ENCODE measurements at places on chromosomes 2 and 18.

DNA sequence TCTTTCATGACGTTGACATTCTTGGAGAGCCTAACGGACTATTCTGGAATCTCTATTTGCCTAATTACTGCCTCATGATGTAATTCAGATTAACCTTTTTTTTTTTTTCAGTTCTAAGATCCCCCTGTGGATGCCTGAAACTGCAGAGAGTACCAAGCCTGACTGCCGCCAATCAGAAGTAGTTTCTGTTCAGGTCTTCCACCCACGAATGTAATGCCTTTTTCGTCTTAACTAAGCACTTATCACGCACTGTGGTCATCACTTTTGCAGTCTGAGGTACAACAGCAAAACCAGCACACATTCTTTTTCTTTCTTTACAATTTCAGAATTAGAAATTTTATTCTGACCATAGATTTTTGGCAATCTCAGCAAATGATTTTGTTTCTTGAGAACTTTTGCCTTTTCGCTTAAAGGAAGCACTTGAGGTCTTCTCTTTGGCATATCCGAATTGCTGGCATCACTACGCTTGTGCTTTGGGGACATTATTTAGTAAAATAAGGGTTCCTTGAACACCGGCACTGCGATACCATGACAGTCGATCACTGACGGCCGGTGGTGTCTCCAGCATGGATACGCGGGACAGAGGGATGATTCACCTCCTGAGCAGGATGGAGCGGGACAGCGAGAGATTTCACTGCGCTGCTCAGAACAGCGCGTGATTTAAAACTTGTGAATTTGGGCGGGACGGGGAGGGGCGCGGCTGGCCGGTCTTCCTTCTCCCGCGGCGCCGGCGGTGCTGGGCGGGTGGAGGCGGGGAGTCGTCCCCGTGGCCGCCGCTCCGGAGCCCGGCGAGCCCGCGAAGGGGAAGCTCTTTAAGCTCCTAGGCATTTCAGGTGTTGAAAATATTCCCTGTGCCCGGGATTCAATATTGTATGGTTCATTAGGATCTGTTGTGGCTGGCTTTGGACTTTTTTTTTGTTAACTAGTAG lies 32.0 kb upstream of the GPR55 start:
- no peak for DNase-seq

DNA sequence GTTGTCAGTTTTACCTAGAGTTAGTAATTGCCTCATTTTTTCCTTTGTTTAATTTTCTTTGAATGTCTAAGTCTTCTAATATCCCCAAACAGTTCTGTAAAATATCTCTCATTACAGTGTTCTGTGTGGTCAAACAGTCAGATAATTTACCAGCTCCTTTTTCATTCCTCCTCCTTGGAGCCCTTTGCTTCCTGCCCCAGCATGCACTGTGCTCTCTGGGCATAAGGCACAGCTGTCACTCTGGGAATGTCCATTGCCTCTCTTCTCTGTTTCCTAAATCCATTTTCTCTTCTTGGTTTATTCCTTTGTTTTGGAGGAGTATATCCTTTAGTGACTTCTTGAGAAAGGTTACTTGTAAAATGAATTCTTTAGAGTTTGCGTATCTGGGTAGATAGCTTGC lies 139.3 kb downstream of the PLCL1 start:
- DNase-seq = no peak

DNA sequence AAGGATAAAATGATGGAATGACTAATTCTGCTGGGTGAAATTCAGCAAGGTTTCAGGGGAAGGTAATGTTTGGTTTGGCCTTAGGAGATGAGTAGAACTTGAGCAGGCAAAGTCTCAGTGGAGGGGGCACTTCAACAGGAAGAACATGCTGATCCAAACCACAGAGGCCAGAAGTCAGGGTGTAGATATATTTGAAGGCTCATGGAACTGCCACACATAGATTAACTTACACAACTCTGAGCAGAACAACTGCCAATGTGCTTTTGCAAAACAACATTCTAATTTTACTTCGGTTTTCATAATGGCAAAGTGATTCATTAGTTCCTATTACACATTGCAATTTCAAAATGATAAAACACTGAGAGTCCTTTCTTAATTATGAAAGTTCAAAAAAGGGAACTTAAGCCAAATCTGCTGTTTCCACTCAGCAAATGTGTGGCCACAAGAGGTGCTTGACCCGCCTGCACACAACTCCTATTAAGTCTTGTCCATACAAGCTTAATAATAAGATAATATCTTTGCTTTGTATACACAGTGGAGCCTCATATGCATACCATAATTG lies 284.8 kb downstream of the MREG start:
- DNase-seq = no peak

- no peak for DNase-seq
These were observed 54.1 kb downstream of the ETAA1 start for GRCh38 chr2:67451086-67451832.

DNA sequence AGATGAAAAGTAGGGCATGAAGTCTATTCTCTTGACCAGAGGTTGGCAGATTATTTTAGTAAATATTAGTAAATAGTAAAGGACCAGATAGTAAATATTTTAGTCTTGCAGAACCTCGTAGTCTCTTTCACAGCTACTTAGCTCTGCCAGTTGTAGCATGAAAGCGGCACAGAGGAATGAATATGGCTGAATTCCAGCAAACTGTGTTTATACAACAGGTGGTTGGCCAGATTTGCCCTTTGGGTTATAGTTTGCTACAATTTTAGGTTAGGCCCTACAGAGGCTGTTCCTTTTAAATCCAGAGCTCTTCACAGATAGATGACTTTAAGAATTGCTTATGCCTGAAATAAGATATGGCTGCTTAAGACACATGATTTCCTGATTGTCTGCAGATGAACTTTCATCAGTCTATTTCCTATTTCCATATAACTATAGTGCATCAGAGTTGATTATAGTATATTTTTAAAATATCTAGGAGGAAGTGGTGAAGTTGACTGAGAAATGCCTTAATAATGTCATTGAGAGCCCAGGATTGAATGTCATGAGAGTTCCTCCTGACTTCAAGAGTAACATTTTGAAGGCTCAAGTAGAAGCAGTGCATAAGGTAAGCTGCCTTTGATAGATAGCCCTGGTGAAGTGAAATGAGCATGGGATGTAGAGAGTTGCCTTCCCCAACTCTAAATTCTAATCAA lies 80.5 kb downstream of the TMEM185B start:
- no peak for DNase-seq

DNA sequence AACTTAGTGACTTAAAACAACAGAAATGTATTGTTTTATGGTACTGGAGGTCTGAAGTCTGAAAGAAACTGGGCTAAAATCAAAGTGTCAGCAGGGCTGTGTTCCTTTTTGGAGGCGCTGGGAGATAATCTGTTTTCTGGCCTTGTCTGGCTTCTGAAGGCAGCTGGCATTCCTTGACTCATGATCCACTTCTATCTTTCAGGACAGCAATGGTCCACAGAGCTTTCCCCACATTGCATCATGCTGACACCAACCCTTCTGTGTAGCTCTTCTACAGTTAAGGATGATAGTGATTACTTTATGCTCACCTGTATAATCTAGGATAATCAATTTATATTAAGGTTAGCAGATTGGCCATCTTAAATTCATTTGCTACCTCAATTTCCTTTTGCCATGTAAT lies 392.1 kb downstream of the TDRD15 start:
- DNase-seq = no peak

- DNase-seq = no peak
These were observed 140.8 kb downstream of the PTGR3 start for GRCh38 chr18:75067996-75068645.

GRCh38 chr2:153663371-153663770 lies 184.8 kb upstream of the RPRM start:
- DNase-seq = no peak

GRCh38 chr2:205937211-205937610 lies 148.8 kb downstream of the INO80D start:
- DNase-seq = no peak

- no peak for DNase-seq
These were observed 16.0 kb upstream of the PROM2 start for GRCh38 chr2:95258271-95258670.

- DNase-seq = no peak
These were observed 1.3 kb downstream of the R3HDM1 start for GRCh38 chr2:135532581-135532980.

- DNase-seq = no peak
These were observed 68.3 kb upstream of the BOD1L2 start for GRCh38 chr18:57078614-57079013.

DNA sequence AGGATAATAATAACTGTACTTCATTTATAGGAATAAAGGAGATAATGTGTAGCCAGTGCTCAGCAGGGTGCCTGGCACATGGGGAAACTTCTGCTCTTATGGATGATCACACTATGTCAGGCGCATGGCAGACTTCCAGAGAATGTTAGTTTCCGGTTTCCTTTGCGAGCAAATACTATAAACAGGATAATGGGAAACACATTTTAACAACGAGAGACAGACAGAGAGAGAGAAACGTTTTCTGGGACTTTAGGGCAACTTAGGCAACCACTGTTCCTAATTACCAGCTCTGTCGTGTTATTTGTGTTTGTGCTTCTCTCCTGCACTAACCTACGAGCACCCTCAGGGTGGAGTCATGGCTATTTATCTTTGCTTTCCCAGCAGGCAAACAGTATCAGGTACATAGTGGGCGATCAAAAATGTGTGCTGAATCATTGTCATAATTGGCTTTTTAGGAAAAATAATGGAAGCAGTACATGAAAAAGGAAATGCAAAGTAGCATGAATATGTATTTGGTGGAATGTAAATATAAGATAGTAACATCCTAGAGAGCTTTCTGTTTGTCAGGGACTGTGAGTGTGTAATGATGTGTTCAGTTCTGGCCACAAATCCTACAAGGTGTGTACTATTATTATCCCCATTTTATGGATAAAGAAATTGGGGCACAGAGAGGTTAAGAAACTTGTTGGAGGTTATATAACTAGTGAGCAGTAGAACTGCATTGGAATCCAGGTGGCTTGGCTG lies 36.8 kb upstream of the IGFBP2 start:
- no peak for DNase-seq

- peak; percentile 69 for DNase-seq
These were observed 35.2 kb downstream of the FAM178B start for GRCh38 chr2:96951125-96951654.
